EL (cell line): ENCODE measurements at places on chromosomes 1 and 21.
A peak's percentile ranks its signal among the peaks of the same experiment; 100 is the strongest.

- DNase-seq: no peak
Observed at GRCh38 chr1:198363625-198364151, 176.8 kb downstream of the ATP6V1G3 start.

- no peak for DNase-seq
Observed at GRCh38 chr1:161019751-161020495, 1.0 kb downstream of the F11R start.

- DNase-seq: no peak
Observed at GRCh38 chr1:100941580-100942216, 45.8 kb downstream of the SLC30A7 start.

- no peak for DNase-seq
Observed at GRCh38 chr21:45548711-45549491, 6.7 kb upstream of the SLC19A1 start.

GRCh38 chr1:162973381-162973795, 95.8 kb upstream of the RGS4 start:
- DNase-seq: peak; percentile 82

DNA sequence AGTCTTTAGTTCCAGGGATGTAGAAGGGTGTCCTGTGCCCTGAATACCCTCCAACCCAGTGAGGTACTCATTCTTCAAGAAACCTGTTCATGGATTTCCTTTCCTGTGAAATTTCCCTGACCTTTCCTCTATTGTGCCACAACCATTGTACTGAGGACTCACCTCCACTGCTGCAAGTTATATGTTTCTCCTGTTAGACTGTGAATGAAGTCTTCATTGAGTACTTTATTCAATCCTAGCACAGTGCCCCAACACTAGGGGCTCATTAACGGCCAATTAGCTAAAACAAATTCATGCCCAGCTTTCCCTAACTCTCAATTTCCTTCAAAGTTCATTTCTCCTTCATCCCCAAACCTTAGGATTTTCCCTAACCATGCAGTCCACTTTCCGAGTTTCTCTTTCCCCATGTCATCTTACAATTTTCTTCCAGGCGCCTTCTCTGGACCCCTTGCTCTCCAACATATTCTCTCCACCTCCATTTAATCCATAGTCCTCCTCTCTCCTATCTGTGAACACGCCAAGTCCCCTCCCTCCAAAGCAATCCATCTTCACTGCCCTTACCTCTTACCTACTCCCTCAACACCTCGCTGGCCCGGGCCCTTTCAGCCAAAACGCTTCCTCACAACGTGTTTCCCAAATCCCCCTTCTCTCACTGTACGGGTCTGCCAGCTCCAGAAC, 1.3 kb downstream of the TRIM33 start:
- DNase-seq: peak; percentile 23
